ENCODE measurements at places on chromosomes 12 and 14. TPM values are rescaled to one million over a fixed set of nuclear protein-coding genes. Genes with fewer than 3 reads are reported as not detected.
A peak's percentile ranks its signal among the peaks of the same experiment; 100 is the strongest.

Gene PTPRQ
- total RNA-seq = 2.0 TPM

GRCh38 chr12:46503637-46504175, 131.1 kb upstream of the SLC38A2 start:
- DNase-seq = no peak

Gene FLRT2
- total RNA-seq = 4.9 TPM

GRCh38 chr12:47124451-47124850, 44.7 kb upstream of the AMIGO2 start:
- no peak for DNase-seq

DNA sequence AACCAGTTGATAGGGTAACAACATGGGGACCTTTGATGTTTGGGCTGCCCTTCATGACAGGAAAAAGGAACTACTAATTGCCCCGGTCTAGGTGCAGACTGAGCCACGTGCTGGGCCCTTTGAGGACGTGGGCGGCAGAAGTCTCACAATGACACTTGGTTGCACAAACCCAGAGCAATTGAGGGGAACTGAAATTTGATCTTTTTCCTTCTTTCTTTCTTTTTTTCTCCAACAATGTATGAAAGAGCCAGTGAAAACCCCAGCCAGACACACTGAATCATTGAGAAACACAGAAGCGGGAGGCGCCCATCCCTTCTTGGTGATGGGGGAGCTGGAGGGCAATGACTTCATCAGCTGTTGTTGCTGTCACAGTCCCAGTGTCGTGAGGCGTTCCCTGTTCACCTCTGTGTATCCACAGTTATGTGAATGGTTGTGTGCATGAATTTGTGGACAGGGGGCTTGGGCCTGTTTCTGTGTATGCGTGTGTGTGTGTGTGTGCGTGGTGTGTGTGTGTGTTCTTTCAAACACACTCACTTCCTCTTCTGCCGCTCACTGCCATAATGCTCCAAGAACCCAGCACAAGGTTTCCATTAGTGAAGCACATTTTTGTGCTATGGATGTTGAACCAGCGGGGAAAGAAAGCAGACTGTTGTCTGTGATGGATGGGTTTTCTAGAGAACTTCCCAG, 137.5 kb upstream of the CCND2 start:
- peak; percentile 46 for DNase-seq

GRCh38 chr12:42588524-42589464, 752 bp downstream of the PRICKLE1 start:
- peak; percentile 31 for DNase-seq

DNA sequence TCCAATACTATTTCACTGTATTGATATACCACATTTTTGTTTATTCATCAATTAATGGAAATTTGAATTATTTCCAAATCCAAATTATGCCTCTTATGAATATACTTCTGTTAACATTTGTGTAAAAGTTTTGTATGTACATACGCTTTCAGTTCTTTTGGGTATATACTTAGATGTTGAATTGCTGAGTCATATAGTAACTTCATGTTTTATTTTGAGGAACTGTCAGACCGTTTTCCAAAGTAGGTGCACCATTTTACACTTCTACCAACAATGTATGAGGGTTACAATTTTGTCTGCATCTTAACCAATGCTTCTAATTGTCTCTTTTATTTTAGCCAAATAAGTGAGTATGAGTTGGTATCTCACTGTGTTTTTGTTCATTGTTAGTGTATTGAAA, 10.2 kb upstream of the CCER1 start:
- DNase-seq = no peak

Gene ALDH6A1
- 32.1 TPM for total RNA-seq

GRCh38 chr14:87901652-87902051, 91.3 kb downstream of the GALC start:
- no peak for DNase-seq

GRCh38 chr12:130982565-130983225, 29.0 kb downstream of the ADGRD1 start:
- no peak for DNase-seq

Gene WDR20
- total RNA-seq = 25.1 TPM

- DNase-seq = no peak
These were observed 17.7 kb upstream of the PLEK2 start for GRCh38 chr14:67429510-67430205.

DNA sequence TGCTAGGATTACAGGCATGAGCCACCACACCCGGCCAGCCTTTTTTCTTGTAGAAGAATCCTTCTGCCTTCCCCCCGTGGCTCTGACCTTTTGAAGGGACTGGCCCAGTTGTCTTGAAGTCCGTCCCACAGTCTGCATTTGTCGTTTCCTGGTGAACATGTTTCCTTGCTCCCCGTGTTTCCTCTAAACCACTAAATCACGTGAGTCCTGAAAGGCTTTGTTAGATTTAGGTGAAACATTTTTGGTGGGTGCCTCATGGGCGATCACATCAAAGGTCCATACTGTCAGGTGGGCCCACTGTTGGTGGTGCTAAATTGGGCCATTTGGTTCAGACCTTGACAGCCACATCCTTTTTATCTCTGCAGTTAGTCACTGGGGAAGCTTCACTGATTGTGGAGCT, 26.3 kb downstream of the MLXIP start:
- no peak for DNase-seq

GRCh38 chr14:58160561-58160960, 8.5 kb upstream of the ARMH4 start:
- no peak for DNase-seq

DNA sequence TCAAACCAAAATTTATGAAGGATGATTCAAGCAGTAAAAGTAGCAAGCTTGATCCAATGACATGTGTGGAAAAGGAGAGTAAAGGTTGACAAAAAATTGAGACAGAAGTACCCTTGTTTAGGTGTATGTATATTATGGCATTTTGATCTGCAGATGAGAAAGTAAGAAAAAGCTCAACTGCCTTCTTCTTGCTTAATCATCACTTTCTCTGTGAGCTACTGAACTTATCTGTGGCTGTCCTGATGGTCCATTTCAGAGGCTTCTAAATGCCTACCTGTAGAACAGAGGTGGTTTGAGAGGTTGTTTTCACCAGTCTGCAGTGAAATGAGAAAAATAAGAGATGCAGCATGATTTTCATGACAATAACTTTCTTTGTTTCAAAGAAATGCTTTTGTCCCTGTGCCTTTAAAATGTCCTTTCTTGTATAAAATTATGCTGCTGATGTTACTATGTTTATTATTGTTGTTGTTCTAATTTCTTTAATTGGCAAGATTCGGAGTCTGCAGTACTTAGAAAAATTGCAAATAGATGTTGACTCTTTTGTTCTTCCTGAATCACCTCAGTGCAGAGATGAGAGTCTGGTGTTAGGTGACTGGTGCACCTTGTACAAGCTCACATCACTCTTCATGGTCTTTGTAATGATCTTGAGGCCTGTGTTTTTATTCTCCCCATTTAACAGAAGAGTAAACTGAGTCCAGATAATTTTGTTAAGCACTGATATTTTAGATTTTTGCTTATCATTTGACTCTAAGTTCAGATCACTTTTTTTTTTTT, 821.9 kb downstream of the VRK1 start:
- DNase-seq = no peak

Gene PLEKHG7
- total RNA-seq = 0.91 TPM

Gene ANKRD33
- not detected for total RNA-seq

GRCh38 chr14:39988939-39989338, 556.7 kb upstream of the FBXO33 start:
- DNase-seq = no peak

Gene C12orf50
- total RNA-seq = not detected

- DNase-seq = no peak
These were observed 51.0 kb downstream of the SPPL3 start for GRCh38 chr12:120853188-120853587.

DNA sequence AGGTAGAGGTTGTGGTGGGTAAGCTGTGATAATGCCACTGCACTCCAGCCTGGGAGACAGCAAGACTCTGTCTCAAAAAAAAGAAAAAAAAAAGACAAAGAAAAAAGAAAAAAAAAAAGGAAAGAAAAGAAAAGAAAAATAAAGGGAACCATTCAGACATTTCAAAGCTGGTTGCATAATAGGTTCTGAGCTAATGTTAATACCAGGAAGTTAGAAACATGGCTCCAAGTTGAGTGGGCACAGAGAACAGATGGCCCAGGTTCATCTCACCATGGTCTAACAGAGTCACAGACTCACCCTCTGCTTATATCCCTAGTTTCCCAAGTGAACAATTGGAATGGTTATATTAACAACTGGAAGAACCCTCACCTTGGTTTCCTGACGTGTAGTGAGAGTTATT, 17.4 kb upstream of the ZDHHC17 start:
- no peak for DNase-seq

- DNase-seq = no peak
These were observed 283.1 kb downstream of the TMEM117 start for GRCh38 chr12:44118946-44119345.

Gene CLEC4E
- total RNA-seq = 19.9 TPM

Data from upper lobe of left lung (tissue), 6 donors.